ENCODE measurements at places on chromosomes 7 and 10. TPM values are rescaled to one million over a fixed set of nuclear protein-coding genes. Genes with fewer than 3 reads are reported as not detected.

DNA sequence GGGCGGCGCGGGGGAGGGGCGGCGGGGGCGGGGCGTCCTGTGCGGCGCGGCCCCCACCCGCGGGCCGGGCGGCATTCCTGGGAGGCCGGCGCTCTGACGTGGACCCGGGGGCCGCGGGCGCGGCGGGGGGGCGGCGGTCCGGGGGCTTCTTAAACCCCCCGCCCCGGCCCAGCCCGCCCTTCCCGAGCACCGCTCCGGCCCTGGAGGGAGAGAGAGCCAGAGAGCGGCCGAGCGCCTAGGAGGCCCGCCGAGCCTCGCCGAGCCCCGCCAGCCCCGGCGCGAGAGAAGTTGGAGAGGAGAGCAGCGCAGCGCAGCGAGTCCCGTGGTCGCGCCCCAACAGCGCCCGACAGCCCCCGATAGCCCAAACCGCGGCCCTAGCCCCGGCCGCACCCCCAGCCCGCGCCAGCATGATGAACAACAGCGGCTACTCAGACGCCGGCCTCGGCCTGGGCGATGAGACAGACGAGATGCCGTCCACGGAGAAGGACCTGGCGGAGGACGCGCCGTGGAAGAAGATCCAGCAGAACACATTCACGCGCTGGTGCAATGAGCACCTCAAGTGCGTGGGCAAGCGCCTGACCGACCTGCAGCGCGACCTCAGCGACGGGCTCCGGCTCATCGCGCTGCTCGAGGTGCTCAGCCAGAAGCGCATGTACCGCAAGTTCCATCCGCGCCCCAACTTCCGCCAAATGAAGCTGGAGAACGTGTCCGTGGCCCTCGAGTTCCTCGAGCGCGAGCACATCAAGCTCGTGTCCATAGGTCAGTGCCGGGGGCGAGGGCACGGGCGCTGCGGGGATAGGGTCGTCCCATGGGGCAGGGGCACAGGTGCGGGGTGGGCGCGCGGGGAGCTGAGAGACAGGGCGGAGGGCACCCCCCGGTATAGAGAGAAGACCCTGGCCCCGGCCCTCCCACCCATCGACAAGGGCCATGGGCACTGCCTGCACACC lies at the start of gene FLNC:
FLNC (plus strand) TSS at position 176 of the 947 bp plus-strand sequence; CDS start at position 408, 232 bp downstream.
- no peak within 1 kb of the TSS for H3K27ac ChIP-seq
- peaks cover 13% of the 10 kb centered on the region for H3K4me1 ChIP-seq
- peak within 1 kb of the TSS; percentile 83 for H3K4me3 ChIP-seq

GRCh38 chr7:83643739-83644138 lies 5.2 kb downstream of the SEMA3E start:
- no peaks in the 10 kb centered on the region for H3K36me3 ChIP-seq

GRCh38 chr10:30647089-30647488 lies 17.5 kb upstream of the LYZL2 start:
- H3K27ac ChIP-seq, result no peak overlapping the region
- peaks cover 42% of the 10 kb centered on the region for H3K4me1 ChIP-seq
- H3K27me3 ChIP-seq, result peaks cover 57% of the 10 kb centered on the region
- H3K4me3 ChIP-seq, result peak overlapping the region; percentile 53
- DNase-seq, result peak; percentile 57

GRCh38 chr10:34739915-34740314 lies 75.2 kb downstream of the PARD3 start:
- no peaks in the 10 kb centered on the region for H3K36me3 ChIP-seq
- no peaks in the 10 kb centered on the region for H3K4me1 ChIP-seq
- H3K27me3 ChIP-seq, result peaks cover 30% of the 10 kb centered on the region
- H3K27ac ChIP-seq, result no peak overlapping the region
- DNase-seq, result no peak

The DGKB gene
- not detected for total RNA-seq

The PAX4 gene
- total RNA-seq, result not detected
